Peyer's patch (tissue), 4 donors: ENCODE measurements at places on chromosomes 4 and X. TPM values are rescaled to one million over a fixed set of nuclear protein-coding genes. Genes with fewer than 3 reads are reported as not detected.

DNA sequence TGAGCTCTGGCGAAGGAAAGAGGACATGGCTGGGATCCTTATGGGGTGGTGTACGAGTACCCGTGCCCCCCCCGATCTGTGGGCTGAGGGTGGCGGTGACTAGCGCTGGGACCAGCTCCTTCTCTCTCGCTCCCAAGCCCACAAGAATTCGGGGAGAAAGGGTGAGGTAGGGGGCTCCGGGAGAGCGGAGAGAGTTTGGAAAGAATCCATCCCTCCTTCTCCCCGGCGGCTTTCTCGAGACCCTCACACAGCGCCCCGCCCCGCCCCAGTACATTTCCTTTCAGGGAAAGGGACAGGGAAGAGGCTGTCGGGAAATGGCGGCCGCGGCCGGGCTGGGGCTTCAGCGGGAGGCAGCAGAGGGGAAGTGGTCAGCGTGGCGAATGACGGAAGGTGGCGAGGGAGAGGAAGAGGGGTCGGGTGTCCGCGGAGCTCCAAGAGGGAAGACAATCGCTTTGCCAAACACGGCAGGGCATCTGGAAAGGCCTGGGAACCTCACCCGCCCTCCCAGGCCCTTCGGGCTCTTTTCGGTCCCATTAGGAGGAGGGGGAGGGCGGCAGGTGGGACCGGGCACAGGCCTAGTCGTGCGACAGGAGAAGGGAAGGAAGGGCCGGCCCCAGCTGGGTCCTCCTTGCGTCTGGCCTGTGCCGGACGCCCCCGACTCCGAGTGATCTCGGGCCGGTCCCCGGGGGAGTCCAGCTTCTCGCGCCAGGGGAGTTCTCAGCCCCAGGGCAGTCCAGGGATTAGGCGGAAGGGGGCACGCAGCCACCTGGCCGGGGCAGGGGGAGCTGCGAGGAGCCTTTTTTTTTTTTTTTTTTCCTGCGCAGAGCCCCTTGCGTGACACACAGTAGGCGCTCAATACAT lies 10.2 kb downstream of the HNRNPH2 start:
- no peaks in the 10 kb centered on the region for H3K36me3 ChIP-seq
- DNase-seq = peak; percentile 67
- H3K27ac ChIP-seq = peak overlapping the region; percentile 76
- no peaks in the 10 kb centered on the region for H3K27me3 ChIP-seq
- no peaks in the 10 kb centered on the region for H3K4me1 ChIP-seq

DNA sequence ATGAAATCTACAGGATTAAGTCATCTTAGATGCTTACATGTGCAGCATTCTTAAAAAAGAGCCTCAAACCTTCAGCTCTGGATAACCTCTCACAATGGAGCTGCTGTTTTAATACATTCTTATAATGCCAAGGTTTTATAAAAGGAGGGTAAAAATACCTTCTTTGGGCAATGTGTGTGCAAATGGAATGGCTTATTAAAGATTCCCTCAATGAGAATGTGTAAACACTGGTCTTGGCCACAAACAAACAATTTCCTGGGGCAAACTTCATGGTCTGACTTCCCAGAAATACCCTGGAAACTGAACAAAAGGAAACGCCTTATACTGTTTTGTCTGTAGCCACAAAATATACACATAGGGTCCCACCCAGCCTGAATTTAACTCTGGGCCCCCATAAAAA lies 148.6 kb upstream of the INTU start:
- H3K27me3 ChIP-seq = no peaks in the 10 kb centered on the region
- no peak overlapping the region for H3K27ac ChIP-seq
- H3K4me1 ChIP-seq = no peaks in the 10 kb centered on the region
- H3K36me3 ChIP-seq = no peaks in the 10 kb centered on the region
- H3K4me3 ChIP-seq = no peak overlapping the region

GRCh38 chrX:114073926-114074325 lies 510.0 kb upstream of the HTR2C start:
- no peaks in the 10 kb centered on the region for H3K4me1 ChIP-seq
- H3K4me3 ChIP-seq = no peak overlapping the region
- H3K27me3 ChIP-seq = no peaks in the 10 kb centered on the region

DNA sequence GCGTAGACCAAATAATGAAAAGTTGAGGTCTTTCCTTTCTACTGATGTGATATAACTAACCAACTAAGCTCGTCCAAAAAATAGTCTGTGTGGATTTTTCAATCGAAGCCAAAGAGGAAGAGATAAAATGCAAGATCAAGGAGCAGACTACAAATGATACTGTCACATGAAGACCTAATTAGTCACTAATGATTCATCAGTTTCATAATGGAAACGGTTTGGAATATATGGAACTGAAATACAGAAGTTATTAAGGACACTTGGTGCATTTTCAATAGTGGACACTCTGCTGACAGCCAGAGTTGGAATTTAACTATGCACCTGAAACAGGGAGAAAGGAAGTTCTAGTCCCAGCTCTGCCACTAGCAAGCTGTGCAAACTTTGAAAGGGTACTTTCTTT lies 119.8 kb downstream of the GUCY2F start:
- DNase-seq = no peak
- H3K27ac ChIP-seq = no peak overlapping the region
- H3K4me3 ChIP-seq = no peak overlapping the region

GRCh38 chr4:164402554-164402953 lies 351.4 kb upstream of the SMIM31 start:
- H3K4me1 ChIP-seq = no peaks in the 10 kb centered on the region
- H3K27ac ChIP-seq = no peak overlapping the region
- no peak for DNase-seq
- no peaks in the 10 kb centered on the region for H3K27me3 ChIP-seq

DNA sequence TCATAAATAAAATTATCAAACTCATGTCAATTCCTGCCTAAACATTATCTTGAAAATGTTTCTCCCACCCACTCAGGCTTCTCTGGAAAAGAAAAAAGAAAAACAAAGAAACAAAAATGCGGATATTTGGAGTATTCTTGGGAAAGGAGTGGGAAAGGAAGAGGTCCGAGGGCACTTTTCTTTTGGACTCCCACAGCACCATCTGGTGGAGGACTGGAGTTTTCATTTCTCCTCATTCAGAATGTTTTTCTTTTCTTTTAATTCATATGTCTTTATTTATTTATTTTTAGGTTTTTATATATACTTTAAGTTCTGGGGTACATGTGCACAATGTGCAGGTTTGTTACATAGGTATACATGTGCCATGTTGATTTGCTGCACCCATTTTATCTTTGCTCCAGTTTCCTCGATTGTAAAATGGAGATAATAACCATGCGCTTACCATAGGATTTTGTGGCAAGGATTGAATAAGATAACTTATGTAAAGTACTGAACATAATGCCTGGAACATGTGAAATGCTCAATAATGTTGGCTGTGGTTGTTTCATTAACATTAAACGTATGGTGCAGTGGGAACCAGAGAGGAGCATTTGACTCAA lies 8.0 kb upstream of the KCNE5 start:
- no peak for DNase-seq
- H3K27ac ChIP-seq = no peak overlapping the region
- no peaks in the 10 kb centered on the region for H3K36me3 ChIP-seq
- no peaks in the 10 kb centered on the region for H3K27me3 ChIP-seq

DNA sequence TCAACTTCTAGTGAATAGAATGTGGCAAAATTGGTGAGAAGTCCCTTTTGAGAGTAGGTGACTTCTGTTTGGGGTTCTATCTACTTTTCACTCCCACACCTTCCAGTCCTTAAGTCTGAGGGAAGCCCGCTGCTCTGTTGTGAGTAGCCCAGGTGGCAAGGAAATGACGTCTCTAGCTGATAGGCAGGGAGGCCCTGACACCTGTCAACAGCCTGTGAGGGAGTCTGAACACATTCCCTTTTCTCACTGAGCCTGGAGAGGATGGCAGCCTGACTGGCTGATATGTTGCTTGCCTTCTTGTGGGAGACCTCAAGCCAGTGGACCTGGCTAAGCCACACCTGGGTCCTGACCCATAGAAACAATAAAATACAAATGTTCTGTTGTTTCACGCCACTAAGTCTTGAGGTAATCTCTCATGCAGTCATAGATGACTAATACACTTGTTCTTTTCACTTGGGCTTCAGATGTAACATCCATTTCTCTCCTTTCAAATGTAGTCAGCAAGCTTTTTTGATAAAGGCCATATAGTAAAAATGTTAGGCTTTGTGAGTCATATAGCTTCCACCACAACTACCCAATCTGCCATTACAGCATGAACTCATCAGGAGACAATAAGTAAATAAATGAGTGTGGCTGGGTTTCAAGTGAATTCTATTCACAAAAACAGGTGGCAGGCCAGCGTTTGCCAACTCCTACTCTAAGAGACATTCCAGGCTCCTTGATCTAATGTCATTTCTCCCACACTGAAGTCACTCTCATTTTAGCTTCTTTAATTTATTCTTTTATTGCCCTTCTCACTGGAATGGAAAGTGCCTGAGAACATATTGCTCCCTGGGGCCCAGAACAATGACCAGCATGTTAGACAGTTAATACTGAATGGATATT lies 265.1 kb upstream of the MAD2L1 start:
- H3K27me3 ChIP-seq = no peaks in the 10 kb centered on the region
- no peak overlapping the region for H3K27ac ChIP-seq
- H3K4me3 ChIP-seq = no peak overlapping the region

DNA sequence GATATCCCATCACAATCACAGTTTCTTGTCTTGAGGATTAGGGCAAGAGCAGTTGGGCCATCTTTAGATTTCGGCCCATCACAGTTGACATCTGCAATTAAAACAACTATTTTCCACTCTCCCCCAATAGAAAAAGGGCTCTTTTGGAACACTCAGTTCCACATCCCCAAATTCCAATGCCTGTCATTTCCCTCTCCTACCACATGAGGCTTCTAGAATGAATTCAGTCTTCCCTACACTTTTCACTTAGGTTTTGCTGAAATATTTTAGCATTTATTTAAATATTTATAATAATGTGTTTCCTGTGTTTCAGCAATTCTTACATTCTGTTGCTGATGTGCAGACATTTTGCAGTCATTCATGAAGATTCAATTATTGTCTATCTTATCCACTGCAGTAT lies 118.4 kb downstream of the COX18 start:
- no peaks in the 10 kb centered on the region for H3K4me1 ChIP-seq
- no peak for DNase-seq
- no peaks in the 10 kb centered on the region for H3K36me3 ChIP-seq
- no peak overlapping the region for H3K27ac ChIP-seq

DNA sequence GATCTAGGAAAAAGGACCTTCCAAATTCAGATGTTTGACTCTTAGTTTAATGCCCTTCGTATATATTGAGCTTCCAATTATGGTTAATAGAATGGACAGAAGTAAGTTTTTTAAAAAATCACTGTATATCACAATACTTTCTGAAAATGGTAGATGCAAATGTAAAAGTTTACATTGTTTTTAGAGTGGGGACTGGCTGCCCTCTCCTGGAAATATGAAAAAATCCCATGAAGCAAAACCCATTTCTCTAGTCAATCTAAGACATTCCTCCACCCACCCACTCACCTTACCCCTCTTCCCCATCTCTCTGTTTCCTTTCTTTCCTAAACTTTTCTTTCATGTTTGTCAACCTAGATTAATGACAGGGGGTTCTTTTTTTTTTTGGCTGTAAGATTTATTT lies 134.5 kb downstream of the ARHGAP6 start:
- no peaks in the 10 kb centered on the region for H3K36me3 ChIP-seq
- H3K4me3 ChIP-seq = no peak overlapping the region
- DNase-seq = no peak
- H3K27ac ChIP-seq = no peak overlapping the region
- H3K4me1 ChIP-seq = no peaks in the 10 kb centered on the region
- H3K27me3 ChIP-seq = no peaks in the 10 kb centered on the region

DNA sequence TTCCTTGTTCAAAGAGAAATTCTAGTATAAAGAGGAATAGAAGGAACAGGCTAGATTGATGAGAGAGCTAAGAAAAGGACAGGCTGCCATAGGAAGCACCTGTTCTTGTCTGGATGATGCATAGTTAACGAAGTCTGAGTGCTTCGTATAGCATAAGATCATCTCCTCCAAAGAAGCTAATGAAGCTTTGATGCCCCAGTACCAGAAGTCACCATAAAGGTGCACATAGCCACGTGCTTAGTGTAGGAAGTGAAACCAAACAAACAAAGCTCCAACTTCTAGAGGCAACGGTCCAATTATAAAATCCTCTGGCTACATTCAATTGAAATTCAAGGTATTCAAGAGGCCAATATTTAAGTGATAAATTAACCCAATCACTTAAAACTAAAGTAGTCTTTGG lies 31.0 kb downstream of the AFAP1 start:
- H3K4me3 ChIP-seq = no peak overlapping the region
- no peaks in the 10 kb centered on the region for H3K36me3 ChIP-seq
- H3K27me3 ChIP-seq = no peaks in the 10 kb centered on the region
- no peaks in the 10 kb centered on the region for H3K4me1 ChIP-seq

DNA sequence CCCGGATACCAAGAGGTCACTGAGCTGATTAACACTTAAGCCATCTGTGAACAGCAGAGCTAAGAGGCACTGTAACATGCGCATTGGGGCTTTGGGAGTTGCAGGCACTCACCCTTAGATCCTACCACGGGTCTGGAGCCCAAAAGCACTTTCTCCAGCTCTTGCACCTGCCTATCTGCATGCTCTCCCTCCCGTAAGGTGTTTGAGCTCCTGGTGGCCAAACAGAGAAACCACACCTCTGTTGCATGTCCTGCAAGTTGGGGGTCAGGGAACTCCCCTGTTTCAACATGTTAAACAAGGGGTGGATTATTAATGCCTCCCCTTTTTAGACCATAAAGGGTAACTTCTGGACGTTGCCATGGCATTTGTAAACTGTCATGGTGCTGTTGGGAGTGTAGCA lies 49.8 kb downstream of the GYPA start:
- no peaks in the 10 kb centered on the region for H3K36me3 ChIP-seq
- no peaks in the 10 kb centered on the region for H3K4me1 ChIP-seq
- H3K4me3 ChIP-seq = no peak overlapping the region
- no peak overlapping the region for H3K27ac ChIP-seq

- no peaks in the 10 kb centered on the region for H3K36me3 ChIP-seq
- no peak overlapping the region for H3K27ac ChIP-seq
- DNase-seq = no peak
- H3K27me3 ChIP-seq = no peaks in the 10 kb centered on the region
These were observed 371.4 kb upstream of the BOD1L1 start for GRCh38 chr4:13998850-13999445.

DNA sequence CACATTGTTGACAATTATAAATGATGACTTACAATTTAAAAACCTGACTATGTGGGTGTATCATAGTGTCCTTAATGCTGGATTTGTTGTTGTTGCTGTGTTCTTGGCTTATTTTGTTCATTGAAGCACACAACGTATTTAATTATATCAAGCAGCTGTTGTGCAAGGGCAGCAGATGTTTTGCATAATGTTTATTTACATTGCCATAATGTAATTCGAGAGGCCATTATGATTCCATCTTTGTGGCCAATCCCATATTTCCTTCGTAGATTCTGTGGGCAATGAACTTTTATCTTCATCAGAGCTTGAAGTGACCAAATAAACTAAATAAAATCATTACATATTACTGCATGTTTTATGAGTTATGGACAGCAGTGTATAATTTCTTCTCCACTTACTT lies 422.6 kb upstream of the GALNTL6 start:
- H3K36me3 ChIP-seq = no peaks in the 10 kb centered on the region
- no peak overlapping the region for H3K4me3 ChIP-seq
- H3K27ac ChIP-seq = no peak overlapping the region
- no peak for DNase-seq

- no peaks in the 10 kb centered on the region for H3K36me3 ChIP-seq
- H3K4me1 ChIP-seq = no peaks in the 10 kb centered on the region
- no peak overlapping the region for H3K27ac ChIP-seq
- DNase-seq = no peak
These were observed 78.0 kb downstream of the COX7B2 start for GRCh38 chr4:46830971-46831454.

LRP2BP gene
- total RNA-seq = not detected

FGF2 gene
- 1.0 TPM for total RNA-seq

MAML3 gene
- 19.3 TPM for total RNA-seq

WFS1 gene
- 39.6 TPM for total RNA-seq

TMSB15A gene
- total RNA-seq = not detected

EGFL6 gene
- total RNA-seq = not detected

TBX22 gene
- not detected for total RNA-seq

ATP2B3 gene
- total RNA-seq = not detected

SHROOM4 gene
- total RNA-seq = 8.3 TPM

REELD1 gene
- total RNA-seq = 0.80 TPM
